Naive thymus-derived CD4-positive, alpha-beta T cell (primary cell): ENCODE measurements at places on chromosomes 5 and 9. TPM values are rescaled to one million over a fixed set of nuclear protein-coding genes. Genes with fewer than 3 reads are reported as not detected.

GRCh38 chr5:117205894-117206293, 631.3 kb upstream of the SEMA6A start:
- no peaks in the 10 kb centered on the region for H3K4me1 ChIP-seq
- H3K27me3 ChIP-seq: no peaks in the 10 kb centered on the region
- H3K27ac ChIP-seq: no peak overlapping the region
- H3K36me3 ChIP-seq: no peaks in the 10 kb centered on the region

PCDHA6 gene
- not detected in 2 replicates for total RNA-seq

ZFP37 gene
- total RNA-seq: 1.9 TPM

ACSL6 gene
- total RNA-seq: 42.8 TPM

DNA sequence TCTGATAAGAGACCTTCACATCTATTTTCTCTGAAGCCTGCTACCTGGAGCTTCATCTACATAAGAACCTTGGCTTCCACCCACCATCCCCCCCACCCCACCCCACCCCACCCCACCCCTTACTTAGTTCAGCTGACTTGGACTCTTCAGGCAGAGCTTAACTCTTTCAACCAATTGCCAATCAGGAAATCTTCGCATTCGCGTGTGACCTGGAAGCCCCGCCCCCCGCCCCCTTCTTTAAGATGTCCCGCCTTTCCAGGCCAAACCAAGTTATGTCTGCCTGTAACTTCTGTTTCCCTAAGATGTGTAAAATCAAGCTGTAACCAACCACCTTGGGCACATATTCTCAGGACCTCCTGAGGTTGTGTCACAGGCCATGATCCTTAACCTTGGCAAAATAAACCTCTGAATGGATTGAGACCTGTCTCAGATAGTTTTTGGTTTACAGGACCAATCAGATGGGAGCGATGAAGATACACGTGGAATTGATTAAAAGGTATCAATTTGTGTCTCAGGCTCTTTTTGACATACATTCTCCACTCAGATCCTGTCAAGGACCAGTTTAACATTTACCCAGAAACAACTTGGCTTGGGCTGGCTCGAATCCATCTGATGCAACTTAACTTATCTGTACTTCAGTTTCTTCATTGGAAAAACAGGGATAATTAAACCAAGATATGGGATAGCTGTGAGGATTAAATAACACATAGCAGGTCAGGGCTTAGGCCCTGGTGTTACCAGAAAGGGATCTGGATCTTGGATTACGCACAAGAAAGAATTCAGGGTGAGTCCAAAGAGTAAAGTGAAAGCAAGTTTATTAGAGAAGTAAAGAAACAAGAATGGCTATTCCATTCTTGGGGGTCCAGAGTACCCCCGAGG, 43.6 kb downstream of the GALNT12 start:
- no peaks in the 10 kb centered on the region for H3K4me1 ChIP-seq
- no peak overlapping the region for H3K4me3 ChIP-seq
- H3K36me3 ChIP-seq: no peaks in the 10 kb centered on the region

DNA sequence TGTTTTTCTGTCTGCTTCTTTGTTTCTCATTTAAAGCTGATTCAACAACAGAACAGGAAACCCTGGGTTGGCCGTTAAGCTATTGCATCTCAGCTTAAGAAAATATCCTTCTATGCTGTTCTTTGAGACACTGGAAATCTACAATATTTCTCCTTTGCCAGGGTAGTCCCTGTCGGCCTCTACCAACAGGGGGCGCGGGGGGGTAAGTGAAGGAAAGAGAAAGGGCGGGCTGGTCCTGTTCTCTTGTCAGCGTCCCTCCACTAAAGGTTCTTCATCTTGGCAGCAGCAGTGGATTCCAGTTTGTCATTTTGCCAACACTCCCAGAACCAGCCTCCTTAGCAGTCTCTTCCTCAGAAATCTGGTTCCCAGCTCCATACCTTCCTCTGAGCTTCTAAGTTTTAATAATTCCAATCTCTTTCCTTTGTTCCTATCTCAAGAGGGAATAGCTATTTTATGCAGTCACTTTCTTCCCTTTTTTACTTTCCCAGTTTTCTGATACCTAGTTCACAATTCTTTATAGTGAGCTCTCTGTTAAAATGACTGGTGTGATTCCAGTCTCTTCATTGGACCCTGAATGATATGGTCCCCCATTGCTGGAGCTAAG, 222.3 kb downstream of the GLIS3 start:
- no peaks in the 10 kb centered on the region for H3K4me1 ChIP-seq
- H3K4me3 ChIP-seq: no peak overlapping the region
- H3K27ac ChIP-seq: no peak overlapping the region
- H3K36me3 ChIP-seq: no peaks in the 10 kb centered on the region
- DNase-seq: peak; percentile 2

GRCh38 chr5:18507114-18507513, 872.9 kb downstream of the TAF11L14 start:
- H3K27me3 ChIP-seq: no peaks in the 10 kb centered on the region
- no peaks in the 10 kb centered on the region for H3K36me3 ChIP-seq
- no peak overlapping the region for H3K4me3 ChIP-seq
- H3K4me1 ChIP-seq: no peaks in the 10 kb centered on the region

CAMK2A gene
- not detected for total RNA-seq

HDAC3 gene
- 92.8 TPM for total RNA-seq

GRCh38 chr5:110630350-110630749, 96.1 kb downstream of the TMEM232 start:
- H3K27me3 ChIP-seq: no peaks in the 10 kb centered on the region
- no peaks in the 10 kb centered on the region for H3K4me1 ChIP-seq
- H3K27ac ChIP-seq: no peak overlapping the region
- H3K36me3 ChIP-seq: no peaks in the 10 kb centered on the region

- no peaks in the 10 kb centered on the region for H3K4me1 ChIP-seq
- H3K27ac ChIP-seq: no peak overlapping the region
- no peak for DNase-seq
- no peak overlapping the region for H3K4me3 ChIP-seq
- H3K27me3 ChIP-seq: no peaks in the 10 kb centered on the region
These were observed 198.0 kb downstream of the BNC2 start for GRCh38 chr9:16672501-16672900.

GRCh38 chr9:89742660-89743059, 137.8 kb downstream of the GADD45G start:
- H3K4me1 ChIP-seq: peaks cover 18% of the 10 kb centered on the region
- peak overlapping the region; percentile 37 for H3K27ac ChIP-seq
- no peaks in the 10 kb centered on the region for H3K36me3 ChIP-seq
- DNase-seq: peak; percentile 9
- no peaks in the 10 kb centered on the region for H3K27me3 ChIP-seq

TRIM36 gene
- not detected for total RNA-seq

GRCh38 chr9:108759399-108759798, 96.4 kb downstream of the ACTL7B start:
- H3K27ac ChIP-seq: no peak overlapping the region
- no peak for DNase-seq
- H3K4me3 ChIP-seq: no peak overlapping the region
- no peaks in the 10 kb centered on the region for H3K27me3 ChIP-seq

DNA sequence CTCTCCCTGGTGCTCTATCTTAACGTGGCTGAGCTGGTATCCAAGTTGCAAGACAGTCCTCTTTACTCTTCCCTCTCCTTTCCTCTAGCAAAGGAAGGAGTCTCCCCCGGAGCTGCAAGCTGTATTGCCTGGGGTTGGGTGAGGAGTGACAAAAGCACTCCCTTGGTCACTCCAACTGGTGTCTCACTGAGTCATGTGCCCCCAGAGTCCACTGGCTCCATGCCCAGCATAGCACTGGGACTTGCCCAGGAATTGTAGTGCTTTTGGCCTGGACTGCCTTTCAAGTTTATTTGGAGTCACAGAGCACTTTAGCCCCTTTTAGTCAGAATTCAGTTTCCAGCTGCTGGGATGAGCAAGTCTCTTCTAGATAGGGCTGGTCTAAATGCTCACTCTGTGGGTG, 82.6 kb upstream of the FST start:
- H3K4me3 ChIP-seq: no peak overlapping the region
- H3K27ac ChIP-seq: no peak overlapping the region
- H3K4me1 ChIP-seq: no peaks in the 10 kb centered on the region
- DNase-seq: no peak
- H3K27me3 ChIP-seq: no peaks in the 10 kb centered on the region
- no peaks in the 10 kb centered on the region for H3K36me3 ChIP-seq

NR5A1 gene
- total RNA-seq: 0.11 TPM

DNA sequence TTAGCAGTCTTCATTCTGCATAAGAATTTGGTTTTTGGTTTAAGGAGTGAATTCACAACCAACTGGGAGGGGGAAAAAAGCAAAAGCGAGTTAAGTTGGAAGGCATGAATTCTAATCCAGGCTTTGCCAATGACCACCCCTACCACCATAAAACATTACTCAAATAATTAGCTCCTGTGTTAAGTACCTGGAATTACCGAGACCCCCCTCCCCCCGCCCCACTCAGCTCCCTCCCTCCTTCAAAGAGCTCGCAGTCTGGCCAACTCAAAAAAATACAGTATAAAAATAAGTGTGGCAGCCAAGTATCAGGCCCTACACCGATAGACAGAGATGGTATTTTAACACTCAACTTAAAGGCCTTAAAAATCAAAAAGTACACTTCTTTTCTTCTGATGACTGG, 492 bp downstream of the ATG12 start:
- peak overlapping the region; percentile 83 for H3K27ac ChIP-seq
- H3K4me3 ChIP-seq: peak overlapping the region; percentile 81
- no peaks in the 10 kb centered on the region for H3K27me3 ChIP-seq
- H3K36me3 ChIP-seq: peaks cover 19% of the 10 kb centered on the region

DNA sequence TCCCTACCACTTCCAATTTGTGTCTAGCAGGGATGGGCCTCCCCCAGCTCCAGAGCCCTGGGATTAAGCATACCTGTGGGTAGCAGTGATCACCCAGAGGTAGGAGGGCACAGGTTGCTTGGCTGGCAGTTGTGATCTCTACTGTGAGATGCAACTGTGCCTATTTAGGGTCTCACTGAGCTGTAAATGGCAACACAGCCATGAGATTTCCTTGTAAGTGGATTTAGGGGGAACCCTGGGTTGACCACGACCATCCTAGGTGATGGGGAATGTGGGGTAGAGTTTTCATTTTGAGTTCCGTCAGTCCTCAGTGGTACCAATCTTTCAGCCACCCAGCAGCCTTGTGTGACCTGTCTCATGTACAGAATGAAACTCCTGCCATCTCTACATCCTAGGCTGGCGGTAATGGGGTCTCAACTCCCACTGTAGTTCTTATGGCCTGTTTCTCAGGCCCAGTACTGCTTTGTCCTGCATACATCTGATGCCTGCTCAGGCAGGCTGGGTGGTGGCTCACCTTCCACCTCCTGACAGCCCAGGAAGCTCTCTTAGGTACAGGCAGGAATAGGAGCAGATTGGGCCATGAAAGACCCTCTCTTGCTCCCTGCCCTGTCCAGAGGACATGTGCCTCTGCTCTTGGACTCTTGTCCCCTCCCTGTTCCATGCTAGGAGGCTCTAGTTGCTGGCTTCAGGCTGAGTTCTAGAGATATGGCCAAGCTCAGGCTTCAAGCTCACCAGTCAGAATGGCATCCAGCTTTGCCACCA, 8.1 kb downstream of the HNRNPAB start:
- H3K27me3 ChIP-seq: no peaks in the 10 kb centered on the region
- no peak for DNase-seq
- H3K4me3 ChIP-seq: no peak overlapping the region
- H3K36me3 ChIP-seq: peaks cover 26% of the 10 kb centered on the region

GRCh38 chr5:43040287-43041098, at the start of gene ANXA2R:
Gene ANXA2R, minus strand, starts transcription at chr5:43040319. Its CDS starts 273 bp downstream, at chr5:43040046.
- peak; percentile 91 for DNase-seq
- no peaks in the 10 kb centered on the region for H3K36me3 ChIP-seq
- peak within 1 kb of the TSS; percentile 73 for H3K4me3 ChIP-seq
- H3K27ac ChIP-seq: peak within 1 kb of the TSS; percentile 96
- peaks cover 31% of the 10 kb centered on the region for H3K4me1 ChIP-seq

SLC27A6 gene
- not detected for total RNA-seq

- H3K27me3 ChIP-seq: no peaks in the 10 kb centered on the region
- H3K36me3 ChIP-seq: no peaks in the 10 kb centered on the region
- no peak for DNase-seq
- H3K4me1 ChIP-seq: no peaks in the 10 kb centered on the region
- H3K27ac ChIP-seq: no peak overlapping the region
These were observed 30.6 kb upstream of the MVB12B start for GRCh38 chr9:126295936-126296600.

DNA sequence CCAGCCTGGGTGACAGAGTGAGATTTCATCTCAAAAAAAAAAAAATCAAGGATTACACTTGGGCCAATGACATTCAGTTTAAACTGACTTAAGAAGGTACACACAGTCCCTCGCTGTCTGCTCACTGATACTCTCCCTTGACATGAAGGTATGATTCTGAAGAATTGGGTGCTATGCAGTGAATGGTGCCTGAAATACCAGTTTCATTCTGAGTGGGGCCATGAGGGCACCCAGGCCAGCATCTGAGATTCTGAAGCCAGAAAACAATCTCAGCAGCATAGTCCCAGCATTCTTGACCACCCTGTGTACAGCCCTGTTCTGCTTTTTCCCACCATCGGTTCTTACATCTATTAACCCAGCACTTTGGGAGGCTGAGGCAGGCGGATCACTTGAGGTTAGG, 7.8 kb upstream of the ZNF354B start:
- H3K4me1 ChIP-seq: no peaks in the 10 kb centered on the region
- no peak for DNase-seq
- no peaks in the 10 kb centered on the region for H3K27me3 ChIP-seq
- no peaks in the 10 kb centered on the region for H3K36me3 ChIP-seq
- no peak overlapping the region for H3K4me3 ChIP-seq

DNA sequence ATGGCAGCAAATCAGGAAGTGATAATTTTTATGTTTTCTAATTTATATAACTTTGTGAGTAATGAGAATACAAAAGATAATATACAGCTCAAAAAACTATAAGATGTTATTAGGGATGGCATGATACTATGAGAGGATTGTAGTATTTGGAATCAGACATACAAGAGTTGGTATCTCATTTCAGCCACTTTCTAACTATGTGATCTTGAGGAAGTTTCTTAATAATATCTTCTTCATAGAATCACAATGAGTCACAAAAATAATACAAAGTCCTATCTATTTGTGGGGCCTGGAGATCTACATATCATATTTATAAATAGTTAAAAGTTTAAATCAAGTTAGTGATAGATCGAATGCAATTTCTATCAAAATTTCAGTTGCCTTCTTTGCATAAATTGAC, 23.7 kb upstream of the TMED7 start:
- DNase-seq: no peak
- no peaks in the 10 kb centered on the region for H3K4me1 ChIP-seq
- no peak overlapping the region for H3K4me3 ChIP-seq
- H3K36me3 ChIP-seq: no peaks in the 10 kb centered on the region
- no peaks in the 10 kb centered on the region for H3K27me3 ChIP-seq

PCDHA1 gene
- total RNA-seq: not detected

GRCh38 chr9:86508208-86508903, 154.1 kb upstream of the TUT7 start:
- no peaks in the 10 kb centered on the region for H3K36me3 ChIP-seq
- H3K4me3 ChIP-seq: no peak overlapping the region
- DNase-seq: no peak
- no peaks in the 10 kb centered on the region for H3K27me3 ChIP-seq
- H3K27ac ChIP-seq: no peak overlapping the region
